Dermis microvascular lymphatic vessel endothelial cell (primary cell): ENCODE measurements at places on chromosomes 3 and 15. TPM values are rescaled to one million over a fixed set of nuclear protein-coding genes. Genes with fewer than 3 reads are reported as not detected.

Gene LRTM1
- not detected in 2 replicates for total RNA-seq

Gene CTXN2
- not detected in 2 replicates for total RNA-seq

Gene MELTF
- total RNA-seq = 0.63 and 1.9 TPM in 2 replicates

Gene LDHAL6B
- total RNA-seq = not detected in 2 replicates

Gene SOX2
- not detected in 2 replicates for total RNA-seq

Gene SRP14
- total RNA-seq = 130 and 163 TPM in 2 replicates

Gene IGSF11
- total RNA-seq = under 0.01 and 0.13 TPM in 2 replicates

Gene SEC62
- total RNA-seq = 20.8 and 27.9 TPM in 2 replicates

Gene AMOTL2
- total RNA-seq = 41.6 and 62.2 TPM in 2 replicates

Gene EPHA6
- under 0.01 TPM in 2 replicates for total RNA-seq

Gene ATP2B2
- not detected in 2 replicates for total RNA-seq

Gene CD96
- not detected in 2 replicates for total RNA-seq

Gene SCN11A
- under 0.01 and 0.13 TPM in 2 replicates for total RNA-seq

Gene ILDR1
- total RNA-seq = not detected in 2 replicates

Gene ZNF501
- 3.2 and 4.2 TPM in 2 replicates for total RNA-seq

Gene PAK6
- total RNA-seq = not detected in 2 replicates
